Aorta (tissue), 5 donors: ENCODE measurements at places on chromosomes 5 and 9.
A peak's percentile ranks its signal among the peaks of the same experiment; 100 is the strongest.

GRCh38 chr5:39670391-39670790 is 245.6 kb upstream of the DAB2 start:
- no peak for DNase-seq
- H3K36me3 ChIP-seq = no peaks in the 10 kb centered on the region
- no peaks in the 10 kb centered on the region for H3K4me1 ChIP-seq
- no peaks in the 10 kb centered on the region for H3K27me3 ChIP-seq

- H3K4me3 ChIP-seq = no peak overlapping the region
- H3K27ac ChIP-seq = no peak overlapping the region
- DNase-seq = peak; percentile 83
- no peaks in the 10 kb centered on the region for H3K27me3 ChIP-seq
- no peaks in the 10 kb centered on the region for H3K36me3 ChIP-seq
Observed at GRCh38 chr9:134294153-134295071, 31.8 kb upstream of the RXRA start.

- H3K27me3 ChIP-seq = peaks cover 2% of the 10 kb centered on the region
- H3K27ac ChIP-seq = no peak overlapping the region
- DNase-seq = no peak
- no peak overlapping the region for H3K4me3 ChIP-seq
- no peaks in the 10 kb centered on the region for H3K36me3 ChIP-seq
- H3K4me1 ChIP-seq = no peaks in the 10 kb centered on the region
Observed at GRCh38 chr5:170860818-170861666, 776 bp upstream of the RANBP17 start.

GRCh38 chr9:93297659-93298497 is 113.9 kb downstream of the WNK2 start:
- no peaks in the 10 kb centered on the region for H3K27me3 ChIP-seq
- no peaks in the 10 kb centered on the region for H3K36me3 ChIP-seq
- no peaks in the 10 kb centered on the region for H3K4me1 ChIP-seq
- no peak for DNase-seq
